NCI-H1930 (cell line): ENCODE measurements at places on chromosomes 2 and 18.
A peak's percentile ranks its signal among the peaks of the same experiment; 100 is the strongest.

GRCh38 chr2:73984203-73984921, at the start of gene TET3:
TET3 (plus strand) TSS chr2:73984910; CDS start chr2:73986404, 1,494 bp downstream.
- DNase-seq = no peak

- DNase-seq = no peak
Observed at GRCh38 chr2:11891671-11892440, 145.4 kb downstream of the LPIN1 start.

- no peak for DNase-seq
Observed at GRCh38 chr2:124437811-124438210, 412.7 kb downstream of the CNTNAP5 start.

GRCh38 chr2:70886541-70886987, 49.1 kb upstream of the ATP6V1B1 start:
- DNase-seq = no peak

DNA sequence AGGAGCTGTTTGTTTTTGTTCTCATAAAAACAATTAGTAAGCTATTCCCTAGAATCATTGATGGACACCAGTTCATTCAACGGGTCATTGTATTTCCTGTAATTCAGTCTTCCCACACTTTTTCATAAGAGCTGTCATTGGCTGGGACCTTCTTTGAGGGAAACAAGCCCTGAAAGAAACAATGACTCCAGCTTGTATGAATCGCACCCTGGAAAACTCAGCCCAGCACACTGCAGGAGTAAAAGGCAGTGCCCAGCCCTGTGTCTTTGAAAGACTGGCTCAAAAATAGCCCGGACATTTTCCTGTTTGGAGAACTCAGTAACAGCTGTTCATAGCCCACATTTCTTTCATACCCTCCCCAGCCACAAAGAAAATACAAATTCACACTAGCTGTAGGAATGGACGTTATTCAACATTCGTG, 81.5 kb downstream of the NCKAP5 start:
- no peak for DNase-seq

- no peak for DNase-seq
Observed at GRCh38 chr2:113015655-113016054, 10.4 kb downstream of the IL36A start.

GRCh38 chr18:13801260-13801601, 22.7 kb upstream of the MC5R start:
- no peak for DNase-seq

DNA sequence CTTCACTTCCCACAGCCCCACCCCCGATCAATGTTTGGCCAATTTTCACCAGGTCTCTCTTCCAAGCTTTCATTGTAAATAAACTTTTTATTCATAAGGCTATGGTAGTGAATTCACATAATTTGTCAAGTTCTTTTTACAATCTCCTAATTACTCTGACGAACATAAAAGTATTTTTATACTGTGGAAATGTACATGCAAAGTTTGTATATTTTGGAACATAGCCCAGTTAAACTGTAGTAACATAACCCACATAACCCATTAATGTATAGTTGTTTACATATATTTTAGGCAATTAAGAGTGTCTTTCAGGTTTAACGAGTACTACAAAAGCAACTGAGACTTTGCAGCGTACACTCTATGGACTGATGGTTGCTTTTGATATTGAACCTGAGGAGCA, 228.3 kb upstream of the ERBB4 start:
- no peak for DNase-seq

DNA sequence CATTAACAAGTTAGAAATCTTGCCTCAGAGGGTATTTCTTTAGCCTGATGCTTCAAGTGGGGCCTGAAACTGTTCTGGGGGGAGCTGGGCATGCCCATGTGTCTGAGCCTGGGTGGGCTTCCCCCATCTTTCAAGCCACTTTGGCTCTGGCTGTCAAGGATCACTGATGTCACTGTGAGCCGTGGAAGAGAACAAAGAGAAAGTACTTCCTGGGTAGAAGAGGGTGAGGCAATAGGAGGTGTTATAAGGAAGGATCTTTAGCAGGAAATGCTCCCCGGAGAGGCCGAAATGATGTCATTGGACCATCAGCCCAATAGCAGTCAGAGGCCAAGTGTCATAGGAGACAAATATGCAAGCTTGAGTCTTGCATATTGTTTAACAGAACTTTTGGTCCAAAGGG, 228.4 kb upstream of the MEX3C start:
- DNase-seq = no peak

DNA sequence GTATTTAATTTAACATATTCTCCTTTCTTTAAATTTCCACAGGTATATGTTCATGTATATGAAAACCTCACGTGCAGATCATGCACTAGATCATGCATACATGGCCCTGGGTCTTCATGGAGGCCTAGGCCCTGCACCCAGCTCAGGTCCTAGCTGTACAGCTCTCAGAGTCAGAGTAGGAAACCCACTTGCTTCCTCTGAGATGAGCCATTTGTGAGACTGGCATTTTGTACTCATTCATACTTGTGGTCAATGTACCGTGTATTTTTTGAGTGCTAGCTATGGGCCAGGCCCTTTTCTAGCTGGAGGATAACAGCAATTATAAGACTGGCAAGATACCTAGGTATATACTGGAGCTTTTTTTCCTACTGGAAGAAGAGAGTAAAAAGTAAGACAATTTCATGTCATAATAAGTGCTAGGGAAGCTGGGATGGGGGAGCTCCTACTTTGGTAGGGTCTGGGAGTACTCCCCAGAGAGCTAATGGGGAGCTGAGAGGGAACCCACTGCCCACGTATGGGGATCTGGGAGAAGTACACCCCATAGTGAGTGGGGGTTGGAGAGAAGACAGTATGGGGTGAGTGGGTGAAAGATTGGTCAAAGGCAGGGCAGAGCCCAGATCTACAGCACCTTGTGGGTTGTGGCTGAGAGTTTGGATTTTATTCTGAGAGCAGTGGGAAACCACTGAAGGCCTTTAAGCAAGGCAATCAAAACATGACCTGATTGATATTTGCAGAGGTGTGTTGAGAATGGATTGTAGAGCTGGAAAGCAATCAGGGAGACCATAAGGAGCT, 72.0 kb downstream of the POLE4 start:
- DNase-seq = no peak

DNA sequence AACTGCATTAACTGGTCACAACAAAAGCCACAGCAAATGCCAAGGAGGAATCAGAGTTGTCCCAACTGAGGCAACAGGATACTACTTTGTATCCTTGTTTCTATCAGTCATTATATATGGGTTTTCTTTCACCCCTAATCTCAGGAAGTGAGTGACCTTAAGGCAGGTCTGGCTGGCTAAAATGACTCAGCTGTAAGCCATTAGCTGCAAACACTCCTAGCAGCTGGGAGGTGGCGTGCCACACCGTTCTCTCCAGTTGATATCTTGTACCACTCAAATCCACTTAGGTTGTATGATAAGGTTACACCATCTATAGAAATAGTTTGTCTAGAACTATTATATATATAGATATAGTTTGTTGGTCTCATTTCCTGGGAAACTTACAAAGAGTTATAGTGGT, 171.1 kb upstream of the MC4R start:
- DNase-seq = no peak

GRCh38 chr2:108297436-108298141, 8.9 kb downstream of the SULT1C2 start:
- DNase-seq = no peak

DNA sequence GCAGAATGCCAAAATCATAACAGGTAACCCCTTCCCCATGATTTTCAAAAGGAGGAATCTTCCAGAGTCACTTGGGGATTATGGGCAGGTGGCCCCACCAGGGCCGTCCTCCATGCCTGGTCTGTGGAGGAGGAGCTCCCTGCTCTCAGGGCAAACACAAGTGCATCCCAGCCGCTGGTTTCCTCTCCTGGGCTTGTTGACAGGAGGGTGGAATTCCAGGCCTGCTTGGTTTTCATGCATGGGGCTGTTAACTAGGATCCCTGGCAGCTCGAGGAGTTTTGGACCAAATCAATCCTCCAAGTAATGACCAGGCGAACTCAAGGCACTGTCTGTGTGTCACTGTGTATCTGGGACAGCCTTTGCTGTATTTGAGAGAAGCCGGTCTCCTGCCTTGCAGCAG, 45.3 kb downstream of the FOSL2 start:
- no peak for DNase-seq

GRCh38 chr18:10131460-10132395, 217.9 kb downstream of the VAPA start:
- no peak for DNase-seq

DNA sequence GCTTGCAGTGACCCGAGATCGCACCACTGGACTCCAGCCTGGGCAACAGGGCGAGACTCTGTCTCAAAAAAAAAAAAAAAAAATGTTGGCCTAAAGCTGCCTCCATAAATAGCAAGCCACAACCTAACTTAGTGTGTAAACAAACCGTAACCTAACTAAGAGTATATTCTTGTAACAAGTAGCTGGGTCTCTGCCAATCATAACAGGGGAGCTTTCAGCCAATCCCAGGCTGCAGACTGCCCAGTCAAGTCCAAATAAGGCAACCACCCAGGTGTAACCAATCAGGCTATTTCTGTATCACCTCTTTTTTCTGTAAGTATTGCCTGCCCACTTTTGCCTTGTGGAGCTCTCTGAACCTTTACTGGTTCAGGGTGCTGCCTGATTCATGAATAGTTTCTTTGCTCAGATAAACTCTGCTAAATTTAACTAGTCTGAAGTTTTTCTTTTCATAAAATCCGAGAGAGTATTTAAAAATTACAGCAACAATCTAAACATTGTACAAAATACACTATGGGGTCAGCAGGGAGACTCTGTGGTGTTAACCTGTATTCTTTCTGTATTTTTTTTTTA, 4.5 kb downstream of the PSTPIP2 start:
- DNase-seq = no peak

DNA sequence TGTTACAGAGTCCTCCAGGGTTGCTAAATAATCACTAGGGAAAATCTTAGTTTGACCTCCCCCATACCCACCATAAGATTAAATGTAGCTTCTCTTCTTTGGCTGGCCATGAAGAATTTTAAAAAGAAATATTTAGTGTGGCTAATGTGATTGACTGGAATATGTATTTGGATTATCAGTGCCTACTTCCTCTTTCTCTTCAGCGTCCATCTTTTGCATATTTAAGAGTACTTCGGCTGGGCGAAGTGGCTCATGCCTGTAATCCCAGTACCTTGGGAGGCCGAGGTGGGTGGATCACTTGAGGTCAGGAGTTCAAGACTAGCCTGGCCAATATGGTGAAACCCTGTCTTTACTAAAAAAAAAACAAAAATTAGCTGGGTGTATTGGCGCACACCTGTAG, 28.8 kb downstream of the ADAM23 start:
- DNase-seq = no peak

DNA sequence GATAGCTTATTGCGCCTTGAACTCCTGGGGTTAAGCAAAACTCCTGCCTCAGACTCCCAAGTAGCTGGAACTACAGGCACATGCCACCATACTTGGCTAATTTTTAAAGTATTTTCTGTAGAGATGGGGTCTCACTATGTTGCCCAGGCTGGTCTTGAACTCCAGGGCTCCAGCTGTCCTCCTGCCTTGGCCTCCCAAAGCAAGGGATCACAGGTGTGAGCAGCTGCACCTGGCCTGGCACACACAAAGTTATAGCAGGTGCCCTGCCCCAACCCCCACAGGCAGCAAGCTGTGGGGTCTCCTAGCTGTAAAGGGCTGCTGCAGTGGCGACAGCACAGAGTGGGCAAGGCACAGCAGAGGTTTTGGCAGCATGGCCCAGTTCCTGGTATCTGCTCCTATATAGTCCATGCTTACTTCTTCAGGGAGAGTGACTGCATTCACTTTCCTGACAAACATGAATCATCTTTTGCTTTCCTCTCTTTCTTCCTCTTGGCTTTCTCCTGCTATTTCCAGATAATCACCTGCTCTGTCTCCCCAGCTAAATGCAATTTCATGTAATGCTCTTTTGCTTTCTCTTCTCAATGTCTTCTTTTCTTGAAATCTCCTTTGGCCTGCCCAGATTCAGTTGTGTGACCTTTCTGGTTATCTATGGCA, 27.3 kb upstream of the METAP1D start:
- DNase-seq = no peak

- DNase-seq = no peak
Observed at GRCh38 chr2:11140492-11140891, 14.8 kb upstream of the SLC66A3 start.

GRCh38 chr2:119549241-119549640, 5.0 kb downstream of the CFAP221 start:
- DNase-seq = no peak

- no peak for DNase-seq
Observed at GRCh38 chr18:3667255-3668137, 217.5 kb downstream of the TGIF1 start.

DNA sequence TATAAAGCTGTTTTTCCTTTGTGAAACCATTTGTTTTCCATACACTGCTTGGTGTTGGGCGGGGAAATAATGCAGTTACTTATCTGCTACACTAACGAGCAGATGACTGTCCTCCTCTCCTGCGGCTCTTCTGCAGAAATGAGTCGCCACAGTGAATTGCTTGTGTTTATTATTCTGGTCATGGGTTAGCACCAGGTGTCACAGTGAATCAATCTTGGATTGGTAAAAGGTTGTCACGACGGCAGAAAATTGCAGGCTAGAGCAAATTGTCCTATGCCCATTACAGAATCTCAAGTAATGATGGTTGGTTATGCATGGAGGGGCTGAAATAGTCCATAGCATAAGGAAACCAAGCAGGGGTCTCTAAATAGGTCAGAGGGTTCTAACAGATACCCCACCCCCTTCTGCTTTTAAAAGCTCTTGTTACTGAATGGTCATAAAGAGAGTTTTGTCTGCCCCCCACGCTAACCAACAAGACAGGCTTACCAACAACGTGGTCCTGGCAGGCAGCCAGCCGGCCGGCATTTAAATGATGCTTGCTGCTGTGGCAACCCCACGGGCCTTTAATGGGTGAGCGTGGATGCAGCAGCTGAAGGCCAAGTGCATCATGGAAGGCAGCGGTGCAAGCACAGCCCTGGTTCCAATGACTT, 29.5 kb downstream of the RAB31 start:
- peak; percentile 84 for DNase-seq

- no peak for DNase-seq
Observed at GRCh38 chr2:234399451-234400246, 97.2 kb downstream of the ARL4C start.

GRCh38 chr2:84038866-84039265, 420.2 kb downstream of the SUCLG1 start:
- DNase-seq = no peak

GRCh38 chr2:160870729-160871465, 289.3 kb upstream of the TANK start:
- DNase-seq = no peak

GRCh38 chr2:10826026-10826425, 13.4 kb upstream of the PDIA6 start:
- no peak for DNase-seq

GRCh38 chr2:189421644-189422043, 19.6 kb upstream of the WDR75 start:
- DNase-seq = no peak
